ENCODE measurements at places on chromosomes 5 and 9.

GRCh38 chr5:1885868-1886845 is 3.4 kb upstream of the IRX4 start:
- DNase-seq: no peak

GRCh38 chr5:131081374-131081773 is 83.7 kb downstream of the HINT1 start:
- DNase-seq: no peak

DNA sequence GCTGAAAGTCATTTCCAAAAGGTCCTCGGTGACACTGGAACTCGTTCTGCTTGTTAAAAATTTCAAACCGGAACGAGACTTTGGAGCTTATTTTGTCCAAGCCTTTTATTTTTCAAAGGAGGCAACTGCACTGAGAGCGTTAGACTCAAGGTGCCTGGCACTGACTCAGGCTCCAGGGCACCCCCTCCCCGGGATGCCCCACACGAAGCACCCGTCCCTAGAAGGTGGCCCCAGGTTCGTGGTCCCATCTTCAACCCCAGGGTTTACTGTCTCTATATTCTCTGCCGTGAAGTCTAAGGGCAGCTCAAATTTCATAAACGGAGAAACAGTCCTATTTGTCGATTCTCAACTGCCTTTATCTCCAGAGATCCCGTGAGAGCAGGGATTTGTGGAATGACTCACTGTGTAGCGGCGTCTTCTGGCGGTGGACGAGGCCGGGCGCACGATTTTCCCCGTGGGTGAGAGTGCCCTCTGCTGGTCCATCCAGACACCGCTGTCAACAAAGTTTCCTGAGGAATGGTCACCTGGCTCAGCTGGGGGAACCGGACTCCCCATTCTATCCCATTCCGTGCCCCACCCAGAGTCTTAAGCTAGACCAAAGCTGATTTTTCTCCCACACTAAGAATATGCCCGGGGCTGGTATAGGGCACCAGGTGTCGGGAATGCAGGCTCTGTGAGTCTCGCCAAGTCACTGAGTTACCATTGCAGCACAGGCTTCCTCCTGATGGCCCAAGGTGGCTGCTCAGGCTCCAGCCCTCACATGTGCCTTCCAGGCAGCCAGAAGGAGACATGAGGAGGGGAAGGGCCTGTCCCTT is 27.1 kb upstream of the SLC6A19 start:
- DNase-seq: peak; percentile 48

- no peak for DNase-seq
These were observed 294.1 kb downstream of the ARHGAP26 start for GRCh38 chr5:143064218-143064641.

- no peak for DNase-seq
These were observed 537.2 kb upstream of the TLE4 start for GRCh38 chr9:79034583-79034982.

DNA sequence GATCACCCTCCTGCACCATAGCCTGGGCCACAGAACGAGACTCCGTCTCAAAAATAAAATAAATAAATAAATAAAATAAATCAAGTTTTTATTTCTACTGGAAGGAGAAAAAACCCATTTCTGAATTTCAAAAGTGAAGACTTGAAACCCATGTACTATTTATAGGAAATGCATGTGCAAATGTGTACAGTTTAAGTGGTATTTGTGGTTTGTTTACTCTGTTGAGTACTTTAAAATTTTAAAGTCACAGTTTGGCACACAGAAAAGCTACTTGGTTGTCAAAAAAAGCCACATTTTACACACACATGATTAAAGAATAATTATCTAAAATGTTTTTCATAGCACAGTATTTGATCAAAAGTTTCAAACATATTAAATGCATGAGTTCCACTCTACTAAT is 43.6 kb downstream of the NR3C1 start:
- DNase-seq: no peak

DNA sequence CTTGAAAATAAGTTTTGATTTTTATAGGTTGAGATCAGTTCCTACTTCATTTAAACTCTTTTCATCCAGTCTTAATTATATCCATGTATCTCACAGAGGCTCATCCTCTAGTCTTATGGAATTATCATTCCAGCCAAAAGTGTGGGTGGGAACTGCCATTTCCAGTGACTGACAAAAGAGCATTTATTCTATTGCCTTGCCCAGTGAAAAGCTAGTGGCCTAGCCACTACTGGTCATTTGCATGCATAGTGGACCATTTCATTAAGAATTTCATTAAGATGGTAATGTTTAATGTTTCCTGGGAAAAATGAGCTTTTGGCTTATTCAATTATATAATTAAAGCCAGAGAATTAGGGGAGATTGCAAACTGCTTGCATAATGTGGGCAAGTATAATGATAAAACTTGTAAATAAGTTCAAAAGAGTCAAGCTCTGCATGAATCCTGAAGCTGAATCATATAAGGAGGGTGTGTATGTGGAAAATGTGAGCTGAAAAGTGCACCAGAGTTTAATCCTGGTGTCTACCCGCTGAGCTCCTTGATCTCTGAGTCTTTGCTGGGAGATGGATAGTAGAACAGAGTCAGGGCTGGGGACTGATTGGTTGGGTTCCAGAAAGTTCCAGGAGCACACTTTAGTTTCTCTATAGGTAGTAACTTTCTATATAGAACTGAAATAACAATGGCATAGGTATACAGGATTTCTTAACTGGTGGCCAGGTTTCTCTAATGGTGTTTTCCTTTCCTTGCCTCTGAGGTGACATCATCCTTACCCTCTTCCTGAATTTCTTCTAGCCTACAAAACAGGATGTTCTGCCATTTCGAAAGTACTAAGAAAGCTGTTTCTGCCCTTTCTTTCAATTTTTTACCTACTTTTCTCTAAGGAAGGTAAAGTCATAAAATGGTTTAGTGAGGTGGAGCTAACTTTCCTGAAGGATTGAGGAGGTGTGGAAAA is 78.5 kb downstream of the KIF4B start:
- DNase-seq: no peak

DNA sequence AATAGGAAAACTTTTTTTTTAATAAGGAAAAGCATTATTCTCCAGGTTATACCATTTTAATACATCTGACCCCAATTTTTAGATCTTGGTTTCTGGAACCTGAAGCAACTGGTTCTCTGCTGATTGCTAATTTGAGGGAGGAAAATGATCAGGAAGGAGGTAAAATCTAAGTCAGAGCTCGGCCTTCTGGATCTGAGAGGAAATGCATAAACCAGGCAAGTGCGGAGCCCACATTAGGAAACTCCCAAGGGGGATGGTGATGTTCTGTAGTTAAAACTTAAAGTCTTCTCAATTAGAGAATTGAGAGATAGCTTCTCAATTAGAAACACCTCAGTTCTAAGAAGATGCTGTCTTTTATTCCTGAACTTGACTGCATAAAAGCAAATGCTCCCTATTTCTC is 113.5 kb downstream of the TSSK1B start:
- DNase-seq: no peak

DNA sequence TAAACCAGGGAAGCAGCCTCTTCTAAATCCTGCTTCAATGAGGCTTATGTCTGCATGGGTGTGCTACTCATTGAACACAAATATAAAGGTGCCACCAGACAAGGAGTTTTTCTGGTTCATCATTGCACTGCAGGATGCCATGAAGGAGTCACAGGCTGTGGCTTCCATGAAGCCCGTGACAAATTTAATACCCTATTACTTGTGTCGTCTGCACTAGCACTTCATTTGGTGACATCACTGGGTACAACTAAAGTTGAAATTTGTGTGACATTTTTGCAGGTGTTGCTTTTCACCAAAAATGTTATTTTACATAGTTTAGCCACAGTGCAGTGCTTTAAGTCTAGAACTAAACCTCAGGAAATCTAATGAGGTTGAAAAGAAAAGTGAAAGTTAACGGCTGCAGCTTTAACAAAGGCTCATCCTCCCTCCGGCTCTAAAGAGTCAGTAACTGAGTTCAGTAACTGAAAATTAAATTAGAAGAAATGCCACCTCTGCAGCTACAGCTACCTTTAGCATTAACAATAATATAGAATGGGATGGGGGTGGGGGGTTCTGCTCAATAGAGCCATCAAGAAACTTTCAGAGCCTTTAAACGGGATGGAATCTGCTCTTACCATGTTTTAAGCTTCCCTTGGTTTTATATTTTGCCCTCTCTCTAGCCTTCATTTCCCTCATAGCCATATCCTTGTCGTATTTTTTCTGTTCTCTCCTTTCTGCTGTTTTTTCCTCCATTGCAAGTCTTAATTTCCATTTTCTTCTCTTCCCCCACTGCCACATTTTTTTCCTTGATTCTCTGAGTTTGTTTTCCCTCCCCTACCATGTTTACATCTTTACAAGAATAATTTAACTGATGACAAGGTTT is 233.8 kb upstream of the TMEM161B start:
- no peak for DNase-seq

GRCh38 chr9:137221506-137222111 is 431 bp downstream of the RNF208 start:
- no peak for DNase-seq

GRCh38 chr9:33143241-33143661 is 23.9 kb downstream of the B4GALT1 start:
- DNase-seq: no peak

DNA sequence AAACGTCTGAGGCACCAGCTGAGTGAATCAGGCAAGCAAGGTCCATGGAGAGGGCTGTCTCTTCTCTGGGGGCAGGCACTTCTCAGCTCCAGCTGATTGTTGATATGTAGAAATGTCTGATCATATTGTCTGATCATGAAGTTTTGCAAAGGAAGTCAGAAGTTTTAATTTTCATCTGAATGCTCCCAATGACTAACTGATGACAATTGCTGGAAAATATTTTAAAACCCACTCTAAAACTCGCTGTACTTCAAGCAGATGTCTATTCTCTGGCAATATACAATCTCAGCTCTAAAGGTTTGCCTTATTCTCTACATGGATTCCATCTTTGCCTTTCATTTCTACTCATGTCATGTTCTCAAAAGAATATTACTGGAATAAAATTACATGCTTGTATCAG is 12.7 kb downstream of the PLK2 start:
- DNase-seq: no peak

- DNase-seq: no peak
These were observed 228.8 kb downstream of the PLK2 start for GRCh38 chr5:58231041-58231440.

DNA sequence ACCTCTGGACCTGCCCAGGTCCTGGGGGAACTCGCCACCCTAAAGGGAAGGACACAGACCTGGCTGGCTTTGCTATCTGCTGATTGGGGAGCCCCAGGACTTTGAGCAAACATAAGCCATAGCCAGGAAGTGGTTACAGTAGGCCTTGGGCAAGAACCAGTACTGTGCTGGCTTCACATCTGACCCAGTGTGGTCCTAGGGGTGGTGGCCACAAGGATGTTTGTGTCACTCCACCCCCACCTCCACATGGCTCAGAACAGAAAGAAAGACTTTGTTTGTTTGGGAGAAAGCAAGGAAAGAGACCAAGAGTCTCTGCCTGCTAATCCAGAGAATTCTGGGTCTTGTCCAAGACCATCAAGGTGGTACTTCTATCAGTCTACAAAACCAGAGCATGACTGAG is 334.2 kb downstream of the SPOCK1 start:
- no peak for DNase-seq

GRCh38 chr5:9294793-9295465 is 250.9 kb downstream of the SEMA5A start:
- DNase-seq: peak; percentile 36

DNA sequence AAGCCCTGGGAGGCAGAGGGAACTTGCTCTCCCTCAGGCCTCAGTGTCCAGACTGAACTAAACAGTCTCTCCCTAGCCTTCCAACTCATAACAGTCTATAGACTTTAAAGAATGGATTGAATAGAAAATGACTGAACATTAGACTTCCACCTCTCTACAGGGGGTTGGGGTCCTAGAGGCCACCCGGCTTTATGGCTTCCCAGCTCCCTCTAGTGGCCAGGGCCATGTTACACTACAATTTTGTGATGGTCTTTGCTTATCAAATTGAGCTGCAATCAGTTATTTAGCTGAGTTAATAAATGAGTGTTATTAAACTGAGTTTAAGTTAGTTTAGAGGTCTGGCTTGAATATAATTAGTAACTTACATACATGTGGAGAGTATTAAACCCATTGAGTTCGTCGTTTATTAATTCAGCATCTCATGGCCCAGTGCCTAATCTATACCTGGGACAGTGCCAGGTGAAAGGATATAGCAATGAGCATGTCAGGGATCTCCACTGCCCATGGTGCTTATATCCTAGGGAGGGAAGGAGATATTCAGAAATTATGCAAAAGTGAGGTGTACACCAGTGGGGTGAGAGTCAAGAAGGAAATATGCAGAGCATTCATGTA is 105.2 kb downstream of the SH3TC2 start:
- DNase-seq: peak; percentile 33

- no peak for DNase-seq
These were observed 30.1 kb downstream of the IPPK start for GRCh38 chr9:92639791-92640271.

DNA sequence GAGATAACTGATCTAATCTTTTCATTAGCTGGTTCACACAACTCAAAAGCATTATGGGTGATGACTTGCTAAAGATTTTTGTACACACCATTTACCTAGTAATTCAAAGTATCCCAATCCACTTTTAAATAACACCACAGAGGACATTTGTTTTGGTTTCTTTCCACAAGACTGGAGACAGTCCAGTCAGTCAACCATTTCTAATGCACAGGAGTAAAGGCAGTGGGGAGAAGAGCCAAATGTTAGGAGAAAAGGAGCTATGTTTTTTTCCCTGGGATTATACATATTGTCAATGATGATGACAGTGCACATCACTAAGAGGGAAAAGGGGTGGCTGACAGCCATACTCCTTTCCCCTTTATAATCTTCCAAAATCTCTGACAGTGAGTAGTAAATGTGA is 240.9 kb downstream of the GABRB2 start:
- no peak for DNase-seq

GRCh38 chr5:59222687-59223511 is 640.0 kb downstream of the RAB3C start:
- no peak for DNase-seq

GRCh38 chr5:67515020-67515689 is 318.6 kb upstream of the CD180 start:
- no peak for DNase-seq

DNA sequence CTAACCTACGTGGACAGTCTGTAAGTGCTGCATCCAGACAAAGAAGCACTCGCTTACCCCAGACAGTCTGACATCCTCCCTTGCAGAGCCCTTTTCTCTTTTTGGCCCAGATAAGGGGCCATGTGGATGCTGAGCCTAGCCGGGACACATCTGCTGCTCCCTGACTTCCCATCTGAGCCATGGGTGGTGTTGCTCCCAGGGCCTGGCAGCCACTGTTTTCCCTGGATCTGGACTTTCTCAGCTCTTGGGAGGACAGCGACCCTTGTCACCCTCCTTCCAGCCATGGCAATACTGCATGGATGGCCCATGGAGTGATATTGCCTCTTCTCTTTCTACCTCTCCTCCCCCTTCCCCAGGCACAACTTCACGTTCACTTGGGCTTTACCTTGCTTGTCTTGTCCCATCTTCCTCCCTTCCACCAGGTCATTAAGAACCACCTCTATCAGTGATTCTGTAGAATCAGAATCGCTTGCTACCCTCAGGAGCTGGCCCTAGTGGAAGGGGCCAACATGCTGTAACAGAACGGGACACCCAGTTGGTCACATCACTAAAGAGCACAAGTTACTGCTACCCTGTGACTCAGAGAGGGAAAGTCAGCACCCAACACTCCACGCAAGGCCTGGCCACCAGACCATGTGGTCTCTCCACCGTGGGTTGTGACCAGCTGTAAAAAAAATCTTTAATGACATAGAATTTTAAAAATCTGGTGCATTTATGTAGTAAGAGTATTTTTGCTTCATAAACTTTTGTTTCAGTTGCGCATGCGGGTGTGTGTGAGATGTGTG is 4.4 kb downstream of the NEURL1B start:
- no peak for DNase-seq

GRCh38 chr5:132228241-132229035 is 785 bp upstream of the P4HA2 start:
- no peak for DNase-seq

All from NT2/D1 (cell line).